ENCODE measurements at places on chromosomes 6 and 20.

GRCh38 chr6:105253787-105254186 is 74.0 kb upstream of the POPDC3 start:
- no peak for DNase-seq

DNA sequence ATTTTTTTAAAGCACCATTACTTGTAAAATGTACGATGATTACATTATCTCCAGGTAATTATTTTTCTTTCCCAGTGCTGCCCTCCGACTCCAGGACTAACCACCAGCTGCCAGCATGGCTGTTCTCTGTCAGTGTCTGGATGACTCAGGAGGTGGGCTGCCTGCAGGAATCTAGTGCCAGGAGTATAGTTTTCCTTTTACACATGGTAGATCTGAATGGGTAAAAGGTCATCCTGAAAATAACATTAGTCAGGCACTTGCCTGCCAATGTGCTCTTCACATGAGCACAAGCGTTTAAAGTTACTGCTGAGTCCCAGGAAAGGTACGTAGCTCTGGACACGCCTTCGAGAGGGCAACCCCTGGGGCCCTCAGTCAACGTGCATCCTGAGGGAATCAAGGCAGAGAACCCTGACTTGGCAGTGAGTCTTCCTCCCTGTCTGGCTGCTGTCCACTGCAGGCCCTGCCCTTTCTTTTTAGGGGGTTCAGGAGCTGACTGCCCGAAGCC is 2.4 kb downstream of the DYNLT1 start:
- peak; percentile 87 for DNase-seq

DNA sequence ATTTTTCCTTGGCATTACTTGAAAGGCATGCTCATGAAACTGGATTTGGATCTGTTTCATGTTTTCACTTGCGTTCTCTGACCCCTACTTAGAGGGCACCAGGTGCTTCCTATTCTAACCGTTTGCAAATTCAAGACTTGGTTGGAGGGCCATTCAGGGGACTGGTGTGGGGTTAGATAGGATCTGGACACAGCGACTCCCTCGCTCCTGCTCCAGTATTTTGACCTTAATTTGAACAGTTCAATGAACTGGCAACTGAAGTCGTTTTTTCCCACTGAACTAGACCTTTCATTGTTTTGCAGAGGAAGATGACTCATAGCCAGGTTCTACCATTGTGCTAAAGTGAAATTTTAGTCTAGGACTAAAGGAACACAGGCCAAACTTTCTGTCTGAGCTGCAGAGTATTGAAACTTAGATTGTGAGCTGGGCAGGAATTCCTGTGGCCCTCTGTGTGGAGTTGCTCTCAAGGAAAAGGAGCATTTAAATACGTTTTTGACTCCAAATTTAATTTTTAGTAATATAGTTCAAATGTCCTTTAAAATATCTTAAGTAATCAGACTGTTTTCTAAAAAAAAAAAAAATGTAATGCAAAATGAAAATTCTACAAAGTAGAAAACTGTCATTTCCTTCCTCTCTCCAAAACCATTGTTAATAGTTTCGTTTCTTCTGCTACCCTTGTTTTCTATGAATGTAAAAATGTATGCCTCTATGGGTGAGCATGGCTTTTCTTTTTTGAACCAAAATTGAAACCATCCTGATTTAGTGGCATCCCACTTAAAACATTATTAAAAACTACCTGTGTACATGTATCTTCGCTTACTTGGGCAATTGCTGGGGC is 64.8 kb downstream of the UTRN start:
- peak; percentile 69 for DNase-seq

DNA sequence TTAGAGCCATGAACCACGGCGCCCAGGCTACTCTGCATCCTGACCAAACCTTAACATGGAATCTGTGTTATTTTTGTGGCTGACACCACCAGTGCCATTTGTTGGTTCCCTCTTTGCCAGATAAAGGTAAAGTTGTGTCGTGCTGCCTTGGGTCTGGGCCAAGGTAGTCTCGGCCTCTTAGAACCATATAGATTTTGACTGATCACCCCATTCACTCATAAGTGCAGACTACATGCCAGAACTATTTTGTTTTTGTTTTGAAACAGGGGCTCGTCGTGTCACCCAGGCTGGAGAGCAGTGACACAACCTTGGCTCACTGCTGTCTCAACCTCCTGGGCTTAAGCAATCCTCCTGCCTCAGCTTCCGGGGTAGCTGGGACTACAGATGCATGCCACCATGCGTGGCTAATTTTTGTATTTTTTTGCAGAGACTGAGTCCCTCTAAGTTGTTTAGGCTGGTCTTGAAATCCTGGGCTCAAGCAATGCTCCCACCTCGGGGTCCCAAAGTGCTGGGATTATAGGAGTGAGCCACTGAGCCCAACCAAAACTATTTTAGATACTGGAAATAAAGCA is 19.2 kb upstream of the RIPOR3 start:
- DNase-seq: no peak

DNA sequence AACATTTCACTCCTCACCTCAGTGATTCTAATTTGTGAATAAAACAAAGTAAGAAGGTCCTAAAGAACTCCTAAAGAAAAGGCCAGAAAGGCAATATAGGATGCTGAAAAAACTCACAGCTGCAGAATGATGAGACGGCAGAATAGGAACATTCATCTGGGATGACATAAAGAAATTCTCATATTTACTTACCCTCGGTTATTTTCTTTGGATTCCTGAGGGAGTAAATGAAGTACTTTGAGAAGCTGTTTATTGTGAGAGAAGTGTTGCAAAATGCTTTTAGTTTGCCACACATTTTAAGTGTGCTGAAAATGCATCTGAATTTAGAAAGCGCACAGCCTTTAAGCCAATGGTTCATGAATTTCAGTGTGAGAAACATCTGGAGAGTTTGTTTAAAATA is 35.7 kb upstream of the RBL1 start:
- DNase-seq: no peak

DNA sequence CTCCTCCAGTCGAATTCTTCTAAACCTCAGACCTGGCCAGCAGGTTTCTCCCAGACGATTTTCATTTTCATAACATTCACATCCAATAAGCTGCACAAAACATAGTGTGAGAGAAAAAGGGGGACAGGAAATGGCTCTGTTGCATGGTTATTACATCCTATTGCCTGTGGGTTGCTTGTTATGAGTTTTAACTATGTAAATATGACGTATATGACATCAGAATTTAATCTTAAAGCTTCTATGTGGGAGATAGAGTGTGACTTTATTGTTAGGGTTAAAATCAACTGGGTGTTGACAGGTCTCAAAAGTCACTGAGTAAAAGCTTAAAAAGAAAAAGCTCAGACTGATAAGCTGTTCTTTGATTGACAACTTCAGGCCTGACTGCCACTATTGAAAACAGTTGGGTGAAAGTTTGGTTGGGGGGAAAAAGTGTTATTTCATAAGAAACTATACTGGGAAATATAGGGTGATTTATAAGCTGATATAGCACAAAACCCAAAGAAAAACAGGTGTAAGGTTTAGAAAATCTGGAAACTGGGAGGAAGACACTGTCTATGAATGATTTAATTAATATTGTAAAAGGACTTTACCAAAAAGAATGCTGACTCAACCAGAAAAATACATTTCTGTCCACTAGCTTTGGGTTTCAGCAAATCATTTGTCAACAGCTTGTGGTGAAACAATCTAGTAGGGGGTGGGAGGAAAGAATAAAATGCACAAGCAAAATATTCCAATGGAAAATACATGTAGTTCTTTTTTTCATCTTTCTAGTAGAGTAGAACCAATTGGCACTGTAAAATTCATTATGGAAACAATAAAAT is 134.1 kb upstream of the CEP162 start:
- DNase-seq: no peak

DNA sequence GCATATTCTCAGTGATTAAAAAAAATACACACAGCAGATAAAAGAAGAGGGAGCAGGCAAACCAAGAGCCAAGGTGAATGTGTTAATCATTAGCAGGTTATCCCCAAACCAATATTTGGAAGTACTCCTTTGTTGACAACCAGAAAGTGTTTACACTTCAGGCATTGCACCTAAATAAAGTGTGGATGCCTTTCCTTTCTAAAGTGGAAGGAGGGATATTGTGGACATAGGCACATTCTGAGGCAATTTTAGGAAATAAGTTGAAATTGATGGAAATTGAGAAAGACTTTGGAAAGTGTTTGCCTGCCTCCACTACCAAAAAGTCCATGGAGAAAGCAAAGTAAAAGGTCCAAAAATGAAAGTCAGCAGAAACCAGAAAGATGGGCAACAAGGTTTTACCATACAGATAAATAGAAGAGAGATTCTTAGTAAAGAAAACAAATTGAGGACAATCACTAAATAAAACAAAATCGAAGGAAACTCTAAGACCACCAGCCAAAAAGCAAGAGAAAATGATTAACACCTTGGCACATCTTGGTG is 22.9 kb downstream of the SLC17A2 start:
- no peak for DNase-seq

- peak; percentile 77 for DNase-seq
Observed at GRCh38 chr20:35319192-35319870, 27.1 kb upstream of the FAM83C start.

- peak; percentile 50 for DNase-seq
Observed at GRCh38 chr20:57514273-57514751, 10.6 kb downstream of the CTCFL start.

GRCh38 chr6:150698391-150698790 is 98.7 kb downstream of the PLEKHG1 start:
- DNase-seq: no peak

DNA sequence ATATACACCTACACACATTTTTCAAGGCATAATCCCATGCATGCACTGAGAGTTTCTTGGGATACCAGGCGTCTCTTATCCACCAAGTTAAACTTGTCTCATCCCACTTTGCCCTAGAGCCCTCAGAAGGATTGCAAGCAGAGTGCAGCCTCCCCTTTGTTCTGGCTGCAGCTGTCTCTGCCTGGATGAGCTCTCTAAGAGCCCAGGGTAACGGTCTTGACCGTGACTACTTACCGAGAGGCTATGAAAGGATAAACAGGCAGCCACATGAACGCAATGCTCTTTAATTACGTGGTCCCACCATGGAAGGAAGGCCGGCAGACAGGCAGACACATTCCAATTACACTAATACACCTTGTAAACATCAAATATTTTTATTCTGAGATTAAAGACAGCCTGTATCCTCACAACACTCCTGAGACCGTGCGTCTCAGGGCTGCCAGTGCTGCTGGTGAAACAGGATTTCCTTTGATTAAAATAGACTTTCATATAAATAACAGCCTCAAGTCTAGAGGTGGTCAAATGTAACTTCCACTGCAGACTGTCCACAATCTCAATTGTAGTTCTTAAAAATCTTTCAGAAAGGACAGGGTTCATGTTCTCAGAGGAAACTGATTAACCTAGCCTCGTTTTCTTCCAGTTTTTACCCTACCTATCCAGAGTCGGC is 210.0 kb upstream of the PRDM1 start:
- no peak for DNase-seq

- no peak for DNase-seq
Observed at GRCh38 chr6:150036081-150036480, 10.7 kb upstream of the RAET1L start.

DNA sequence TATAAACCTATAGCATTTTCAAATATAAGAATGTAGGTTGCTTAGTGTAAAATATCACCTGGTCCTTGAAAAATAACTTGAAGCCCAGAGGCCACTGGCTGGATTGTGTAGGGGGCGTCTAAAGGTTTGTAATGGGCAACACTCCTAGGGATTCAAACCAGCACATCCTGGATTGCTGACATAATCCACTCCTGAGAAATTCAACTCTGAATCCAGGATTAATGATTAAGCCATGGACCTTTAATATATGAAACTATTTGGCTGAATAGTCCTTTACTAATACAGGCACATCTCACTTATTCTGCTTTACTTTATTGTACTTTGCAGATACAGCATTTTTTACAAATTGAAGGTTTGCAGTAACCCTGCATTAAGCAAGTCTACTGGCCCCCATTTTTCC is 160.8 kb downstream of the UBE3D start:
- DNase-seq: peak; percentile 44

- peak; percentile 66 for DNase-seq
Observed at GRCh38 chr6:71250099-71250602, 38.5 kb upstream of the OGFRL1 start.

DNA sequence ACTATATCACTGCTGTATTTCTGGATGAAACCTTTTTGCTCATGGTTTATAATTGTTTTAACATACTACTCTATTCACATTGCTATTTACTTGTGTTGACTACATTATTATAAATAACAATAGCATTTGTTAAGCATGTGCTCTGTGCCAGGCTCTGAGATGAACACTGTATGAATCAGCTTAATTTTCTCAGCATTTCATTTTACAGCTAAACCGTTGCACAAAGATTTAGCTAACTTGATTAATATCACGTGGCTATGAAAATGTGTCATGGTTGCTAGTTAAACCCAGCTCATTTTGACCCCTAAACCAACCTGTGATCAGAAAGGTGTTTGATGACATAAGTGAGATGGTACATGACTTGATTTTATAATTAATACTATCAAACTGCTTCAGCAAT is 77.5 kb downstream of the NCOA7 start:
- no peak for DNase-seq

DNA sequence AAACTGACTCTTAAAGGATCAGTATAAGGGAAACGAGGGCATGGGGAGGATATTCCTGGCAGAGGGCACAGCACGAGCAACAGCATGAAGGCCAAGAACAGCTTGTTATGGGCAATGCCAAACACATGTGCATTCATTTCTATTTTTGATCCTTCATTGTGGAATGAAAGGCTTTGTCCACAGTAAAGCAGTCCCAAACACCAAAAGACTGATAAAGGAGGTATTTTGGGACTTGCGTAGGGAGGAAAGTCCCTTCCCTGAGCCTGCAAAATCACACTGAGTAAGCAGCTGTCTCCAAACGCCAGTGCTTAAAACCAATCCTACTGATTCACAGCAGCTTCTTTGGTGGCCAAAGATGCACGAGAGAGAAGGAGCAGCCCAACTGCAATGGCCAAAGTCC is 138.2 kb downstream of the UNC5CL start:
- no peak for DNase-seq

- no peak for DNase-seq
Observed at GRCh38 chr20:3405139-3405538, 2.3 kb downstream of the DNAAF9 start.

DNA sequence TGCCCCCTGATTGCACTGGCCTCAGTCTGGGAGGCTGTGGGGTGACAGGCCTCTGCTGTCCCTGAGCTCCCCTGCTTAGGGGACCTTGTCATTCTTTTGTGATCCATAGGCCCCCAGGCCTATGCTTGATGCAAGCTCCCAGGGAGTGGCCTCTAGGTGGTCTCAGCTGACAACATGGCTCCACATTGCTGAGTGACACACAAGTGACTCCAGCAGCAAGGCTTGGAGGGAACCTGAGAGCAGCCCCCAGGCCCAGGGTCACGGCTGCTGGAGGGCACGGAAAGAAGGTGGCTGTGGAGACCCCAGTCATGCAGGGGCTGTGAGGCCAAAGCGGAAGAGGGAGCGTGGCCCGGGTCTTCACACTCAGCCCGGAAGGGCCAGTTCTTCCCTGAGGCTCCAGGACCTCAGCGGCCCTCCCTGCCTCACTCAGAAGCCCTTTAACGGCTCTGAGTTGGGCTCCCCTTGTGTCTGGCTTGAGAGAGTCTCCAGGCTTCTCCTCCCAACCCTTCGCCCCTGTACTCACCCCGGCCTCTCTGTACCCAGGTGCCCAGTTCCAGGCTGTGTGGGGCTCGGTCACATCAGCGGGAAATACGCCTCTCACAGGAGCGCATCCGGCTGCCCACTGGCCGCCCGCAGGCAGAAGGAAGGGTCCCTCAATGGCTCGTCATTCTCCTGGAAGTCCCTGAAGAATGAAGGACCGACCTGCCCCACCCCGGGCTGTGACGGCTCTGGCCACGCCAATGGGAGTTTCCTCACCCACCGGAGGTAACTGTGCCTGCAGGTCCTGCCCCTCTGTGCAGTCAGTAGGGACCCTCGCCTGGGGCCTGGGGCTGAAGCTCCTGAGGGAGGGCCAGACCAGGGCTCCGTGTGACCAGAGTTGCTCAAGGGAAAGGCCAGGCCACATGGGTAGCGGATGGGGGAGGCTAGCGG is 23.7 kb upstream of the PCMTD2 start:
- no peak for DNase-seq

All from ACHN (cell line).